ENCODE measurements at places on chromosomes 2 and 18. TPM values are rescaled to one million over a fixed set of nuclear protein-coding genes. Genes with fewer than 3 reads are reported as not detected.

Gene MEIS1
- total RNA-seq: 13.3 TPM

DNA sequence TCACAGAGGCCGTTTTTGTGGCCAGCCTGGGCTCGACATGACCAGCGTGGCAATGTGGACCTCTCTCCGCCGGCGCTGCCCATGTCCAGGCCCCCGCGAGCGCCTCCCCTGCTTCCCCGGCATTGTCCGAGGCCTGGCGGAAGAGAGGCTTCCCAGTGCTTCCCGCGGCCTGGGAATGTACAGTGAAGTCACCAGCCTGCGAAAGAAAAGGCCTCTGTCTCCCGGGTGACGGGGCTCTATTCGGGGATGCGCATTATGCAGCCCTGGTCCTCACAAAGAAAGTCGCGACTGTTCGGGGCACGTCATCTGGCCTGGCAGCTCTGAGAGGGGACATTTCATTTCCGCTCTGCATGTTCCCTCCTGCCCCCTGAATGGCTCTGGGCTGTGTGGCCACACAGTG lies 109.2 kb upstream of the AGAP1 start:
- H3K27ac ChIP-seq: no peak overlapping the region
- no peak for DNase-seq
- no peaks in the 10 kb centered on the region for H3K36me3 ChIP-seq
- H3K27me3 ChIP-seq: no peaks in the 10 kb centered on the region

GRCh38 chr2:46162329-46163097 lies 134.7 kb upstream of the EPAS1 start:
- peaks cover 22% of the 10 kb centered on the region for H3K4me1 ChIP-seq
- no peak for DNase-seq
- H3K36me3 ChIP-seq: peaks cover 20% of the 10 kb centered on the region
- peaks cover 14% of the 10 kb centered on the region for H3K27me3 ChIP-seq

DNA sequence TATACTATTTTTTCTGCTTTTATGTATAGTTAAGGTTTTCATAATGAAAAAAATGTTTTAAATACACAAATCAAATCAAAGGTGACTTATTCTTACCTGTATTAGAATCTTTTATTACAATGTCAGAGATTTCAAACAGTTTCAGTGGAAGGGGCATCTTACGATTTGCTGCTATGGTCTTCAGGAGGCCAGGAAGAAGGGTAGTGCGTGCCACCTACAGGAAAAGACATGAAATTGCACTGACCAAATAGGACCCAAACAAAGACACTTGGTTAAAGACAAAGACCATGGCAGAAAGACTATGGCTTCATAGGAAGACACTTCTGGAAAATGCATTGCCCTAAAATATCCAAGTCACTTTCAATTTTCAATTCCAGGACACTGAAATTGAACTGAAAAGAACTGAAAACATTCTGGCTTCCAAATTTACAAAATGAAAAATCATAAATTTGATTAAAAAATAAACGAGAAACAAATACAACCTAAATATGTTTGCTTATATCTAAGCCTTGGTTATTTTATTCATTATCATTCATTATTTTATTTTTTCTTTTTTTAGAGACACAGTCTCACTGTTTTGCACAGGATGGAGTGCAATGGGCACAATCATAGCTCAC lies 42.1 kb downstream of the FARSB start:
- no peak overlapping the region for H3K4me3 ChIP-seq
- H3K4me1 ChIP-seq: peaks cover 3% of the 10 kb centered on the region
- H3K36me3 ChIP-seq: no peaks in the 10 kb centered on the region
- H3K27ac ChIP-seq: no peak overlapping the region
- peak; percentile 10 for DNase-seq

Gene POMC
- total RNA-seq: 0.64 TPM

DNA sequence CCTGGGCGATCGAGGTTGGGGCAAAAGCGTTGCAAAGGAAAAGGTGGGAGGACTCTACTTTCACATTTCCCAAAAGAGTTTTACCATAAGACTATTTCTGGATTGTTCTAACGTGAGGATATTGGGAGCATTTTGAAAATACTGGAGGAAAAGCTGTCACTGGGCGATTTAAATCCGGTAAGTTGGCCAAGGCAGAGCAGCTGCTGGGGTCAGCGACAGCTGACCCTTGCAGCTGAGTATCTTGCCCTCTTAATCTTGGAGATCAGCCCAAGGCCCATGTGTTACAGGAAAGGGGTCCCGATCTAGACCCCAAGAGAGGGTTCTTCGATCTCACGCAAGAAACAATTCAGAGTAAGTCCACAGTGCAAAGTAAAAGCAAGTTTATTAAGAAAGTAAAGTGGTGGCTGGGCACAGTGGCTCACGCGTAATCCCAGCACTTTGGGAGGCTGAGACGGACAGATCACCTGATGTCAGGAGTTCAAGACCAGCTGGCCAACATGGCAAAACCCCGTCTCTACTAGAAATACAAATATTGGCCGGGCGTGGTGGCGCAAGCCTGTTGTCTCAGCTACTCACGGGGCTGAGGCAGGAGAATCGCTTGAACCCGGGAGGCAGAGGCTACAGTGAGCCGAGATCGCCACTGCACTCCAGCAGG lies 964 bp upstream of the ST3GAL5 start:
- peaks cover 61% of the 10 kb centered on the region for H3K4me1 ChIP-seq
- H3K27ac ChIP-seq: peak overlapping the region; percentile 82
- DNase-seq: no peak
- peaks cover 4% of the 10 kb centered on the region for H3K27me3 ChIP-seq
- peaks cover 19% of the 10 kb centered on the region for H3K36me3 ChIP-seq
- H3K4me3 ChIP-seq: peak overlapping the region; percentile 85

GRCh38 chr2:166074430-166074829 lies 53.4 kb downstream of the SCN1A start:
- no peak overlapping the region for H3K27ac ChIP-seq
- H3K4me1 ChIP-seq: peaks cover 8% of the 10 kb centered on the region
- no peak overlapping the region for H3K4me3 ChIP-seq
- no peak for DNase-seq
- no peaks in the 10 kb centered on the region for H3K27me3 ChIP-seq
- H3K36me3 ChIP-seq: no peaks in the 10 kb centered on the region

DNA sequence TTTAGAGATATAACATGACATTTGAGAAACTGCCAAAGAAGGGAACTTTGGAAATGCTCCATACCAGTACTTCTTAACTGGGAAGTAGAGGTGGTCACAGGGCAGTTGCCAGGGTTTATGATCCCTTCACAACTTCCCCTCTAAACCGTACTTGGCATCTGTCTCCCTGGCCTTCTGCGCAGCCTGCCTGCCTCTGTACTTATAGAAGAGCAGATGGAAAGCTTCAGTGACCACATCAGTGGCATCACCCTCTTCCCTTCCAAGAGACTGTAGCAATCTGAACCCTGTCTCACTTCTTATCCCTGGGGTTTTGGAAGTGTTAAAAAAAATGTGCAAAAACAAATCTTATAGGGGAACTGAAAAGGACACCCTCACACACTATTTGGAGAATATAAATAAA lies 64.1 kb downstream of the EIF2AK3 start:
- H3K4me1 ChIP-seq: no peaks in the 10 kb centered on the region
- no peak overlapping the region for H3K27ac ChIP-seq
- no peaks in the 10 kb centered on the region for H3K27me3 ChIP-seq
- no peak overlapping the region for H3K4me3 ChIP-seq
- no peak for DNase-seq

Gene MAP3K19
- total RNA-seq: not detected

- peak; percentile 41 for DNase-seq
- H3K36me3 ChIP-seq: peaks cover 46% of the 10 kb centered on the region
- H3K4me1 ChIP-seq: no peaks in the 10 kb centered on the region
- H3K27ac ChIP-seq: no peak overlapping the region
- no peak overlapping the region for H3K4me3 ChIP-seq
Measured at GRCh38 chr2:233129351-233129978, 69.3 kb downstream of the INPP5D start.

DNA sequence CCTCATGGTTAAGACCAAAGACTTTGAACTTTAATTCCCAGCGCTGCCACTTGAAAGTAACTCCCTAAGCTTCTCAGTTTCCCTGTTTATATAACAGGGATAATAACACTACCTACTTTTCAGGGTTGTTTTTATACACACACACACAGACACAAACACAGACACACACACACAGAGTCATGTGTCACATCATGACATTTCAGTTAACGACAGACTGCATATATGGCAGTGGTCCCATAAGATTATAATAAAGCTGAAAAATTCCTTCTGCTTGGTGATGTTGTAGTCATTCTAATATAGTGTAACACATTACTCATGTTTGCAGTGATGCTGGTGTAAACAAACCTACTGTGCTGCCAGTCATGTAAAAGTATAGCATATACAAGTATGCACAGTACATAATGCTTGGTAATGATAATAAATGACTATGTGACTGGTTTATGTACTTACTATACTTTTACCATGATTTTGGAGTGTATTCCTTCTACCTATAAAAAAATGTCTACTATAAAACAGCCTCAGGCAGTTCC lies 89.2 kb upstream of the ITGA4 start:
- peaks cover 4% of the 10 kb centered on the region for H3K4me1 ChIP-seq
- DNase-seq: no peak
- H3K27me3 ChIP-seq: no peaks in the 10 kb centered on the region
- H3K36me3 ChIP-seq: no peaks in the 10 kb centered on the region
- H3K27ac ChIP-seq: no peak overlapping the region

DNA sequence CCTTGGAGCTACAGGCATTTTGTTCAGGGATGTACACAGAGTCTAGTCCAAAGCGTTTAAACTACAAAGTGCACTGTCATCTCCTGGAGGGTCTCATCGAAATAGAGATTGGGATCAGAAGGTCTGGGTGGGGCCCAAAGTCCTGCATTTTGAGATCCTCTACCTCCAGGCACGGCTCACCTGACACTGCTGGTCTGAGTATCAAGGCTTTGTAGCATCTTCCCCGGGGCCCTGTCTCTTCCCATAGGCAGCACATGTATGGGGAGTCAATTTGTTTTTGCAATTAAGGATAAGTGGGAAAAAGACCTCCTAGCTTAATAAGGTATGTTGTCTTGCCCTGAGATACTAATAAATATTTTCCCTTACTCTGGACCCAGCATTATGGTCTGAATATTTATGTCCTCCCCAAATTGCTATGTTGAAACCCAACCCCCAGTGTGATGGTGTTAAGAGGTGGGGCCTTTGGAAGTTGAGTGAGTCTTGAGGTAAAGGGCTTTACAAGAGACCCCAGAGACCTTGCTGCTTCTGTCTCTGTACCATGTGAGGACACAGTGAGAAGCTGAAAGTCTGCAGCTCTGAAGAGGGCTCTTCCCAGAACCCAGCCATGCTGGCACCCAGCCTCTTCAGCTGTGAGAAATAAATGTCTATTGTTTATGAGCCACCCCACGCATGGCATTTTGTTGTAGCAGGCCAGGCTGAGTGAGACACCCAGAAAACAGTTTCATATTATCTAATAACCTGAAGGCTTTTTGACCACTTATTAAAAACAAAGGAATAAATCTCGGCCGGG lies 258.7 kb upstream of the HS6ST1 start:
- no peaks in the 10 kb centered on the region for H3K36me3 ChIP-seq
- H3K4me1 ChIP-seq: no peaks in the 10 kb centered on the region
- no peak for DNase-seq
- no peak overlapping the region for H3K27ac ChIP-seq
- H3K27me3 ChIP-seq: no peaks in the 10 kb centered on the region

Gene CCDC85A
- 16.4 TPM for total RNA-seq

DNA sequence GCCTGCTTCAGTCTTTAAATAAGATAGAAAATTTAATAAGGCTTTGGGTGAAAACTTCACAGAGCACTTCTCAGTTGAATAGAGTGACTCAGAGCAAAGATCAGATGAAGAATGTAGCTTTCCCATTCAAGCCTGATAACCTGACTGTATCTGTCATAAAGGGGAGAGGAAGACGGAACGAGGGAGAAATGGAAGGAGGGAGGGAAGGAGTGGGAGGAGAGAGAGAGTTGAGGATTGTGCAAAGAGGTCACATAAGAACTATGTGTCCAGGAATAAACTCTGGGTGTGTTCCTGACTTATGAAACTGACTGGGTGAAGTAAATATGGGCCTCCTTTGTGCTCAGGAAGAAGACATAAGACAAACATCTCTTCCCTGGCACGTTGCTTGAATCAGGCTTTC lies 385.5 kb downstream of the LPIN1 start:
- no peaks in the 10 kb centered on the region for H3K36me3 ChIP-seq
- H3K27ac ChIP-seq: no peak overlapping the region
- no peaks in the 10 kb centered on the region for H3K4me1 ChIP-seq
- no peak for DNase-seq

Gene LOXL3
- total RNA-seq: 10.0 TPM

DNA sequence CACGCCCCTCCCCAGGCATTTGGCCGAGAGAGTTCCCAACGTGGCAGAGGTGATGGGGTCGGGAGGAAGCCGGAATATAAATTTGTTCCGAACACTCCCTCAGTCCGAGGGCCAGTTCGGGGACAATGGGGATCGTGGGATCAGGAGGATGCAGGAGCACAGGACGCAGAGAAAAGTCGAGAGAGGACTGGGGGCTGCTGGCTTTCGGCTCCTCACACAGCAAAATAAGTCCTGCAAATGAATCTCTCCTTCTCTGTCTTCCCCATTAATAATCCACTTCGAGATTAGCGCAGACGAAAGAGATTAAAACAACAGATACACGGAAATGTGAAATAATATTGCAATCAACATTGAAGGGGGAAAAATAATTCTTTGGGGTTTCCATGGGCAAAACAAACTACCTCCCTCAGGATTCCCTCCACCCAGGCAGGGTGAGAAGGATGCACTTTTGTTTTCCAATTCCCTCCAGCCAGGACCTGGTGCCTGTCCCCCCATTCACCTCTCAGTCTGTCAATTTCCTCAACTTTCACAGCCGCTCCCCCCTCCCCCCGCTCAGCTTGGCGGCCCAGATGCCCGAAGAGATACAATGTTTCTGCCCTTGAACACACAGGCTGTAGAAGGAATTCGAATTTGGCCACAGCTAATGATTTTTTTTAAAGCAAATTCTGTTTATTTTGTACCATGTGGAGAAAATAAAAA lies 3.1 kb upstream of the ZEB2 start:
- peak overlapping the region; percentile 66 for H3K27ac ChIP-seq
- no peak for DNase-seq
- peak overlapping the region; percentile 86 for H3K4me3 ChIP-seq
- peaks cover 25% of the 10 kb centered on the region for H3K4me1 ChIP-seq

Gene FAP
- total RNA-seq: not detected

Data from endothelial cell (in vitro differentiated cells).